Germinal center (tissue), 1 donor: ENCODE measurements at places on chromosomes 1 and 21.

- no peak for DNase-seq
These were observed 430 bp downstream of the BTG2 start for GRCh38 chr1:203305809-203306088.

DNA sequence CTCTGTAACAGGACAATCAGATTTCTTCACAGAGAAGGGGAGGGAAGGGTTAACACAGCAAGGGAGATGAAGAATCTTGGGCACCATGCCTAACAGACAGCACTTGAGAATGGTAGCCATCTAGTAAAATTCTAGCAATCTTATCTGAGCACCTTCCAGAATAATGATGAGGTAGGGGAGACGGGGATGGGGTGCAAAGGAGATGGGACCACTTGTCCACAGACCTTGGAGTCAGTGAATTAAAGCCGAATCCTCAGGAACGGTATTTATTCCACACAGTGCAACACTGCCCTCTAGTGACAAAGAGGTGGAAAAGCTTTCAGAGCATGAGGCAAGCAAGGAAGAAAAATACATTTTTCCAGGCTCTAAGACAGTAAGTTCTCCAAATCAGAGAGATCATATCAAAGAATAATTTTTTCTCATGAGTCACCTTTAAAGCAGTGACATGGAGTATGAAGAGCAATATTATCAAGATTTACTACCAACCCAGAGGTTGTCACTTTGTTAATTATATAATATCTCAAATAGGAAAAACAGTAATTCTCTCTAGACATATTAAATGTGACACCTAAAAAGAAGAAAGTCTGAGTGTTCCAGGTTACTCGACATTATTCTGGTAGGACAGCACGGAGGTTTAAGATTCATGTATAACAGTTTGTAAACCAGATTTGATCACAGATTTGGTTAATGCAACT is 43.3 kb upstream of the LPAR3 start:
- DNase-seq = peak; percentile 56

GRCh38 chr1:114062477-114063099 is 83.3 kb downstream of the OLFML3 start:
- DNase-seq = no peak

GRCh38 chr1:184485751-184486723 is 99.2 kb downstream of the C1orf21 start:
- no peak for DNase-seq

GRCh38 chr1:234943836-234944402 is 184.7 kb downstream of the TOMM20 start:
- DNase-seq = no peak

DNA sequence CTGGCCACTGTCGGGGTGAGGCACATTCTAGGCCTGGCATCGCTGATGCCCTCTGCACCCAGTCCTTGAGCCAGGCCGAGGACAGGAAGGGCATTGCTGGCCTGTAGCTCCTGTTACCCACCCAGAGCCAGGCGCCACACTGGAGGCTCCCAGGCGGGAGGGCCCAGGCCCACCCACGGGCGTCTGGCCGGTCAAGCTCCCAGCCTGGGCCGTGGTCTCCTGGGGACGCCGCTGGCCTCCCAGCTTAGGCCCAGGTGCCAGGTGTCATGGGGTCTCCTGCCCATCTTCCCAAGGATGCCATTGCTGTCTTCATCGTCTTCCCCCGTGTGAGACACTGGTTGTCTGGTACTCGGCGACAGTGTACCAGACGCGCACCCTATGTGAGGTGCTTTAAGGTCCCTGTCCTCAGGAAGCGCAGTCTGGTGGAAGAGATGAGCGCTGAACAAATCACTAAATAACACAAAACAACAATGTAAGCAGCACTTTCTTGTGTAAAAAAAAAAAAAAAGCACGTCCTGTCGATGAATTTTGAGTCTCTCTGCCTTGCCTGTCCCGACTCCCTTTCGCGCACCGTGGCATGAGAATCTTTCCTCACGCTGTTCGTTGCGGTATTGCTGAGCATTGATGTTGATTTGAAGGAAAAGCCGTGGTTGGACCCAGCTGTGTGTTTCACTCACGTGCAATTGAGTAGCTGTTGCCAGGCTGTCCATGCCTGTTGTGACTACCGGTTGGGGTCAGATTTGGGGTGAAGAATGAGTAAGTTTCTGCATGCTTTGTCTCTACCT is 27.0 kb upstream of the TRAPPC10 start:
- no peak for DNase-seq

DNA sequence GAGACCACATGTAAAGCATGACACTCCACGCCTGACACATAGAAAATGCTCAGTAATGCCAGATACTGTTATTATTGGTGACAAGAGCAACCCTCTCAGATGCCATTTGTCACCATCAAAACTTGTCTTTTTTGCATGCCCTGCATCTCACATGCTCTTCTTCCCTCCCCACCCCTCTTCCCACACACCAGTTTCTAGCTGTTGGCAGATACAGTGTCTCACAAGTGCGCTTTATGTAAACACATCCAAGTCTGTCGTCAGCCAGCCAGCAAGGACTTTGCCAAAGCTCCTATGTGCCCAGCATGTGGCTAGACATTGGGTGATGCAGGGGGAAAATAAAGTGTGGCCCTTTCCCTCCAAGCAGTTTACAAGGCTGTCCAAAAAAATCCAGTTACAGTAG is 44.9 kb upstream of the EPHA8 start:
- DNase-seq = no peak

DNA sequence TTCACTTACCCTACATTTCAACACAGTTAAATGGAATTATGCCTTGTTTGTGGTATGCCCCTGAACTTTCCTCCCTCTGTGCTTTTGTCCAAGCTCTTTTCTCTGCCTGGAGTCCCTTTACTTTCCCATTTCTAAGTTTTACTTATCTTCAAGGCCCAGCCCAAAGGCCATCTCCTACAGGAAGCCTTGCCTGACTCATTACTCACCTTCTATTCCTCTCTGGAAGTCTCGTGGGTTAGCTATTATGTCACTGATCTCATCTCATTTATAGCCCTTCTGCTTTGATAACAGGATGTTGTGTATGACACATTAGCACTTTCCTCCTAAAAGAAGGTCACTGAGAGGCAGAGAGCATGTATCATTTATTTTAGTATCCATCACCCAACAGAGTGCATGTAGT is 78.8 kb upstream of the CD1D start:
- DNase-seq = no peak

- no peak for DNase-seq
These were observed 21.3 kb downstream of the VN1R5 start for GRCh38 chr1:247277191-247277590.

GRCh38 chr21:33057385-33057940 is 12.5 kb upstream of the OLIG1 start:
- DNase-seq = no peak

DNA sequence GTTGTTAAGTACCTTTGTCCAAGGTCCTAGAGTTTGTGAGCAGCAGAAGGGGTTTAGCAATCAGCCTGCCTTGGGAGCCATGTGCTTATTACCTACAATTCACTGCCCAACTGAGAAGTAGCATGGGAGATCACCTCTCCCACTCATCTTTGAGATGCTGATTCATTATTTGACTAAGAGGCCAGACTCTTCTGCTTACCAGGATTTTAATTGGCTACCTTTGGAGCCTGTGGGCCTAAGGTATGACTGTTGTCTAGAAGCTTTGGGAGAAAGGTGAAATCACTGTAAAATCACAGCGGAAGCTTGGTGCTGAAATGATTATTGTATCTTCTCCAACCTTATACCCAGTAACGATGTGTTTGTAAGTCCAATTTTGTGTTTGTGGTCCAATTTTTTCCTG is 213.4 kb downstream of the ST6GALNAC3 start:
- no peak for DNase-seq

DNA sequence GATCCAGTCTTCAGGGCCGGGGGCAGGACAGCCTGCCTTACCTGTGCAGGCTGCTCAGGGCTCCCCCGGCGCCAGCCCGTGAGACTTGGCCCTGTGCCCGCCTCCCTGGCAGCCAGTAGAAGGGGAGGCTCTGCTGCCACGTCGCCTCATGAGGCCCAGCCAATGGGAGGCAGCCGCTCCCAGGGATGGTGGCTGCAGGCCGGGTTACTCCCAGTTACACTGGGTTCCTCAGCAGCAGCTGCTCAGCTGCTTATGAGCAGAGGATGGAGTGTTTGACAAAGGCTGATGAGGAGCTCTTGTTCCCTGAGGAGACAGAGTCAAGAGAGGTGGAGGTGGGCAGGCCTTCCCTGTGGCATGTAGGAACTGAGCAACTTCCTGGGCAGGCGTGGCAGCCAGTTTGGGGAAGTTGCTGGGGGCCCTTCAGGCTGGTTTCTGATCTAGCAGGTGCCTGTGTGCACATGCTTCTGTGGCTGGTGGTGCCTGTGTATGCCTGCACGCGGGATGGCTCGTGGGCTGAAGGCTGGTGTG is 5.5 kb downstream of the MFSD2A start:
- peak; percentile 79 for DNase-seq

- DNase-seq = no peak
These were observed 570 bp upstream of the VASH2 start for GRCh38 chr1:212949771-212950170.

DNA sequence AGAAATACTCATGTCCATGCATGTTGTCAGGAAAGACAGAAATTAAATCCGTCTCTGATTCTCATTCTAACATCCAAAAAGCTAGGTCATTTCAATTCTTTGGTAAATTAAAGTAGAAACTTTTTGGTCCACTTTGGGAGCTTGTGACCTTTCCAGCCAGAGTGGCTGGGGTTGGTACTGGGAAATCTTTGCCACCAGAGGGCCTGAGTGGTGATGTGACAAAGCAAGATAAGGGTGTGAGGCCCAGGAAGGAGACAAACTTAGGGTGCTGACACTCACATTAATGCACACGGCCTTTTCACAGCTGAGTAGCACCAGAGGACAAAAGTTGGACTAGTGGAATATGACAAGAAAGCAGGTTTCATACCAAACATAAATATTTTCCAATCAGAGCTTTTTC is 144.3 kb downstream of the DNM3 start:
- DNase-seq = no peak

- DNase-seq = no peak
These were observed 152.3 kb upstream of the RAB4A start for GRCh38 chr1:229118477-229119061.

GRCh38 chr1:31954607-31955283 is 16.6 kb upstream of the PTP4A2 start:
- no peak for DNase-seq

- DNase-seq = no peak
These were observed 82.3 kb downstream of the TM2D1 start for GRCh38 chr1:61642475-61643232.

DNA sequence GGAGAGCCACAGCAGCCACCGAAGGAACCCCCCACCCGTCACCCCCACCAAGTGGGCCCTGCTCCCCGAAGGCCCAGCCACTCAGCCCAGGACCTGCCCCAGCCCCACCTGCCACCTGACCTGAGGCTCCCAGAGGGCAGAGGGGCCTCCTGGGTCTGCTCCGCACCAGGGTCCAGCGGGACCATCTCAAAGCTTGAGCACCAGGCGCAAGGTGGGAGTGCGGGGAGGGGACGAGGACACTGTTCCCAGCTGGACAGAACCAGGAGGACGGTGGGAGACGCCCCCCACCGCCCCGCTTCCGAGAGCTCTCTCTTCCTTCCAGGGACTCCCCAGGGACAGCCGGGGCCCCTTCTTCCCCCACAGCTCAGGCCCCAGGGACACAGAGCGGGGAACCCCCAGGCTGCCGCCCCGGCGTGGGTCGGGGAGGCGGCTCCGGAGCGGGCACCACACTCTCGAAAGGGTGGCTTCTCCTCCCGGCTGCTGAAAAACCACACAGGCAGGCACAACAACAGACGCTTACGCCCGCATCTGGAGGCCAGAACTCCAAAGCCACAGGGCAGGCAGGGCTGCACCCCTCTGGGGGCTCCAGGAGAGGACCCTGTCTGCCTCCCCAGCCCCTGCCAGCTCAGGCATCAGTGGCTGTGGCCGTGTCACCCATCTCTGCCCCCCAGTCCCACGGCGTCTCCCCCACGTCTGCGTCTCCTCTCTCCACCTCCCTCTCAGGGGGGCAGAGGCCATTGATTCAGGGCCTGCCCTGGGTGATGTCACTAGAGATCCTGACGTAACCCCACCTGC is 1.9 kb upstream of the TTLL10 start:
- peak; percentile 52 for DNase-seq

- DNase-seq = no peak
These were observed 4.9 kb downstream of the MOB3C start for GRCh38 chr1:46611691-46612221.

GRCh38 chr1:51472359-51472758 is 46.7 kb downstream of the EPS15 start:
- no peak for DNase-seq

DNA sequence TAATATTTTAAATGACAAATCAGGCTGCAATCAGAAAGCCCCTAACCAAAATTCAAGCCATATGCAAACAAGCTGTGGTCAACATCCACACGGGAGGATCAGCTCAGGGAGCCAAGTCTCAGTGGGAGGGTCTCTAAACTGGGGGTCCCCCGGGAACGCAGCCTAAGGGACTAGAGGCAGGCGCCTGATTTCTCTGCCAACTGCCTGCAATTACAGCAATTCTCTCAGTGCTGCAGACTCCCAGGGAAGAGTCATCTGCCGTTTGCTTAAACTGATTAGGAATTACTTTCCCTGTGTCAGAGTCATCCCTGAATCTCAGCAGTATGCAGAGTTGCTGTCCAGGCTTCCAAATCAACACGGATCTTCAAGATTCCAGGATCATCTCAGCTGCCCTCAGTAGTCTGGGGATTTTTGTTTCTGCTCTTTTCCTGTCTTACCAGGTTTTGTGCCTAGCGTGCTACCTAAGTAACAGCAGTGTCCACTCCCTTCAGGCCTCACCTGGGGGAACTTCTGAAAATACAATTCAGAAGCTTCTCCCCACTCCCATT is 247.8 kb downstream of the RRAGC start:
- DNase-seq = no peak

- DNase-seq = no peak
These were observed 247.6 kb downstream of the TGFB2 start for GRCh38 chr1:218592688-218593087.

GRCh38 chr21:37165586-37165985 is 92.5 kb downstream of the TTC3 start:
- DNase-seq = no peak

- DNase-seq = no peak
These were observed 245.3 kb downstream of the DISC1 start for GRCh38 chr1:231871878-231872277.

GRCh38 chr1:87064309-87064708 is 149.9 kb downstream of the HS2ST1 start:
- no peak for DNase-seq
